ENCODE measurements at places on chromosomes 12 and 14. TPM values are rescaled to one million over a fixed set of nuclear protein-coding genes. Genes with fewer than 3 reads are reported as not detected.

SERPINA5 gene
- 0.33 TPM for total RNA-seq

- DNase-seq = no peak
Measured at GRCh38 chr12:9757433-9758025, 3.2 kb downstream of the CD69 start.

- DNase-seq = peak; percentile 97
Measured at GRCh38 chr12:100200463-100201181, at the start of gene ACTR6. ACTR6 (plus strand) TSS chr12:100200815; CDS start chr12:100200852, 37 bp downstream.

JPH4 gene
- total RNA-seq = not detected

DNA sequence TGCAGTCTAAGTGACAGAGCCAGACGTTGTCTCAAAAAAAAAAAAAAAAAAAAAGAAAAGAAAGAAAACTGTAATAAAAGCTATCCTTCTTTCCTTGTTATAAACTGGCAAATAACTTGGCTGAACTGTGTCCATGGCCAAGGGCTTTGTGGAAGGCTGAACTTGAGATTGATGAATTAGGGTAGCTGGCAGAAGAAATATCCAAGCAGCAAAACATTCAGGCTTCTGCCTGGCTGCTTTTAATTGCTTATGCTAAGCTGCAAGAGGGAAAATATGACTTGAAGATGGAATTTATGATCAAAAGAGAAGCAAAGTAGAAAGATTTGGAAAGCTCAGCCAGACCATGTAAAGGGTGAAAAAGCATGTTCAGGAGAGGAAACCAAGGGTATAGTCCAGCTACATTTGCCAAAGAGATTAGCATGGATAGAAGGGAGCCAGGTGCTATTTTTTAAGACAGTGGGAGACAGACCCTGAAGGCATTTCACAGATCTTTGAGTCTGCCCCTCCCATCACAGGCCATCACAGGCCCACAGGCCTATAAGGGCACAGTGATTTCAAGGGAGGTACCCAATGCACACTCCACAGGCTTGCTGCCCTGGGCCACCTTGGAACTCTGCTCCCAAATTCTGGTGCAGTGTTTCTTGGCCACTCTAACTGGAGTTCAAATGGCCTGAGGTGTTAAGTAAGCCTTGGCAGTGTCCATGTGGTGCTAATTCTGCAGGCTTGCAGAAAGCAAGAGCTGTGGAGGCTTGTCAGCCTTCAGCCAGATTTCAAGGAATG lies 226.0 kb downstream of the AEBP2 start:
- DNase-seq = no peak

SLC10A1 gene
- total RNA-seq = not detected

TMEM229B gene
- total RNA-seq = 1.4 TPM

- DNase-seq = no peak
Measured at GRCh38 chr12:101551362-101552114, 43.2 kb upstream of the MYBPC1 start.

DNA sequence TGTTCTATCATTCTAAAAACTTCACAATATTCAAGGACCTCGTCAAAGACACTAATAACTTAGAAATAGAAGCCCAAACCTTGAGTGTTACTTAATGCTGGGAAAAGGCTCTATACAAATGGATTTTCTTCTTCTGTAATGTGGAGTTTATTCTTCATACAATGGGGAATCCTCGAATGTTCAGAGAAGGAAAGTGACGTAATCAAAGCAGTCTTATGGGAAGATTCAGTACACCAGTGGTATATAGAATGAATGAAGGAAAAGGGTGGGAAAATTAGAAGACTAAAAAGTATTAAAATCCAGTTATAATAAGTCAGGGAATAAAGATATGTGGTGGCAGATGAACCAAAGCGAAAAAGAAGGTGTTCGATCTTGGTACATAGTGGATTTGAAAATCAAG lies 106.5 kb downstream of the PLCZ1 start:
- no peak for DNase-seq

ACIN1 gene
- total RNA-seq = 76.2 TPM

ACSM4 gene
- total RNA-seq = not detected

DNA sequence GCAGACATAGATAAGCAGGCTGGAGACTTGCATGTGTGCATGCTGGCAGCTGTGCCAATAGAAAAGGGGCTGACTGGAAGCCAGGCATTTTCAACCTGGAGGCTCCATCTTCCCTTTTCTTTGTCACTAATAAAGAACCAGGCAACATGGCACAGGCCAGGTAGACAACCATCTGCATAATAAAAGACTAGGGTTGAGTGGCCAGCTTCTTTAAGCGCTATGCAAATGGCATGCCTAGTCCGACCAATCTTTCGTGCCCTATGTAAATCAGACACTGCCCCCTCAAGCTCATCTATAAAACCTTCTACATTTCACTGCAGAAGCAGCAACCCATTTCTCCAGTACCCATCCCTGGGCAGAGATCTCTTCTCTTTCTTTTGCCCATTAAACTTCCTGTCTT lies 4.6 kb upstream of the KLRC1 start:
- DNase-seq = no peak

SUOX gene
- total RNA-seq = 12.4 TPM

ITGA7 gene
- 0.68 TPM for total RNA-seq

GRCh38 chr12:75748136-75748535 lies 236.7 kb upstream of the KRR1 start:
- DNase-seq = no peak

DNA sequence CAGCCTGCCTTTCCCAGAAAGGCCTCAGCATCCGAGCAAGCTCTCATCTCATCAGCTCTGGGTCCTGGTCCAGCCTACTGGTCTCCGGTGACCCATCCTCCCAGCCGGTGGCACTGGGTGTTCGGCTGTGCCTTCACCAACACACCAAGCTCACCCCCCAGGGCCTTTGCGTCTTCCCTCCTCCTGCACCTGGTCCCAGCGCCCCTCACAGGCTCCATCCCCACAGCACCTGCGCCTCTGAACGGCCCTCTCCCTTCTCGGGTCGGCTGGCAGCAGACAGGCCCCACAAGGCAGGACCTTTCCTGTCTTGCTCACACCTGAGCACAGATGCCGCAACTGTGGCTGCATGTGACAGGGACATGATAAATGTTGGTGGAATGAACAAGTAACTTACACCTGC lies 13.1 kb downstream of the P2RX2 start:
- no peak for DNase-seq

GRCh38 chr14:102220031-102220430 lies 80.3 kb downstream of the WDR20 start:
- DNase-seq = no peak

SERPINA10 gene
- total RNA-seq = not detected

HOTAIR gene
- total RNA-seq = not detected

PMCH gene
- total RNA-seq = not detected

DNA sequence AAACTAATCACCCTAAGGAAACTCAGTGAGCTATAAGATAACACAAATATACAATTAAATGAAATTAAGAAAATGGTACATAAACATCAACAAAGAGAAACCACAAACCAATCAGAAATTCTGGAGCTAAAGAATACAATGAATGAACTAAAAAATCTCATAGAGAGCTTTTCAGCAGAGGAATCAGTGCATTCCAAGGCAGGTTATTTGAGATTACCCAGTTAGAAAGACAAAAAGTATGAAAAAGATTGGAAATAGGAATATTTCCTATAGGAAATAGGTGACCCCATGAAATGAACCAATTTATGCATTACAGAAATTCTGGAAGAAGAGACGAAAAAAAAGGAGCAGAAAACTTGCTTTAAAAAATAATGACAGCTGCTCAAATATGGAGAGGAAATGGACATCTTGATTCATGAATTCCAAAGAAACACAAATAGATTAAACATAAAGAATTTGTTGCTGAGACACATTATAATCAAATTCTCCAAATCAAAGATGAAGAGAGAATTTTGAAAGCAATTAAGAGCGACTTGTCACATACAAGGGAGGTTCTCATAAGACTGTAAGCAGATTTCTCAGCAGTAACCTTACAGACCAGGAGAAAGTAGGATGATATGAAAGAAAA lies 90.7 kb downstream of the RERGL start:
- DNase-seq = no peak

FGF6 gene
- not detected for total RNA-seq

- no peak for DNase-seq
Measured at GRCh38 chr12:54341378-54342300, 16.7 kb downstream of the COPZ1 start.

GRCh38 chr14:34966413-34966812 lies 16.4 kb upstream of the SRP54 start:
- DNase-seq = no peak

Measured in dermis blood vessel endothelial cell (primary cell).